Stimulated activated CD8-positive, alpha-beta memory T cell treated with anti-CD3 and anti-CD28 coated beads, Interleukin-7, amount 100 ng/mL, for 24 hours (primary cell): ENCODE measurements at places on chromosomes 4 and X.

- no peak for DNase-seq
Measured at GRCh38 chr4:80207664-80208063, 10.4 kb downstream of the PRDM8 start.

DNA sequence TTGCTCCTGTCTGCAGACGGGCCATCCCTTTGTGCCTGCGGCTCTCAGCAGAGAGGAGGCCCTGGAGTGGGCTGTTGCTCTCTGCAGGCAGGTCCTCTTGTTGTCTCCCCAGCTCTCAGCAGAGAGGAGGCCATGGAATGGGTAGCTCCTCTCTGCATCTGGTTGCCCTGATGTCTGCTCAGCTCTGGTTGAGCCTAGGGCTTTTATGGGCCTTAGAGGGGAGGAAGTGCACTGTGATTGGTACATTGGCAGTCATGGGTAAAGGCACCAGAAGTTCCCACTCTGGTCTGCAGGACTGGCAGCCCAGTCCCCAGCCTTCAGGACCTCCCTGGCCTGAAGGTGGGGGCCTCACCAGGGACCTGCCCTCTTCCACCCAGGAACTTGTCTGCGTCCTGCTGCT lies 21.5 kb downstream of the SPON2 start:
- DNase-seq = no peak

DNA sequence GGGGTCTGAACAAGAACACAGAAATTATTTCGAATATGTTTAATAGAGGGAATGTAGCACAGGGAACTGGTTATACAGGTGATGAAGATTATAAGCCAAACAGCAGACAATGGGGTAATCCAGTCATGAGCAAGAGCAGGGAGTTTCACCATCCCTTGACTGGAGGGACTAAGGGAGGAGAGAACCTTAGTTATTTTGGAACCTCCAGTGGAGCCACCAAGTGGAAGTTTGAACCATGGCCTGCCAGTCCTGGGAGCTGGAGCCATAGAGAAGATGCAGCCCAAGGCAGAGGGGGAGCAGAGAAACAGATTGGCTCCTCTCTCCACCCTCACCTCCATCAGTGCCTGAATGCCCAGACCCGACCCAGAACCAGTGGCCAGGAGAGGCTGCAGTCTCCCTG lies 264.6 kb upstream of the RASGEF1B start:
- no peak for DNase-seq

DNA sequence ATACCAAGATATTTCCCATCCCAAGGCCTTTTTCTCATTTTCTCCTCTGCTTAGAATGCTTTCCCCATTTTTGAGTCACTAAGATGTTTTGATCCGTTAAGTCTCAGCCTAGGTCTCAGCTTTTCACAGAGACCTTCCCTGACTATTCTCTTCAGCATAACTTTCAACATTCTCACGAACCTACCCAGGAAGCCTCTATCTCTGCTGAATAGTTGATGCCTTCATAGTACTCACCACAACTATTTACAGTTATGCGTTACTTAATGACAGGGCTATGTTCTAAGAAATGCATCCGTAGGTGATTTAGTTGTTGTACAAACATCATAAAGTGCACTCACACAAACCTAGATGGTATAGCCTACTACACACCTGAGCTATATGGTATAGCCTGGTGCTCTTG lies 64.5 kb downstream of the ARL9 start:
- no peak for DNase-seq

- no peak for DNase-seq
Measured at GRCh38 chr4:10111067-10111801, 5.4 kb downstream of the WDR1 start.

DNA sequence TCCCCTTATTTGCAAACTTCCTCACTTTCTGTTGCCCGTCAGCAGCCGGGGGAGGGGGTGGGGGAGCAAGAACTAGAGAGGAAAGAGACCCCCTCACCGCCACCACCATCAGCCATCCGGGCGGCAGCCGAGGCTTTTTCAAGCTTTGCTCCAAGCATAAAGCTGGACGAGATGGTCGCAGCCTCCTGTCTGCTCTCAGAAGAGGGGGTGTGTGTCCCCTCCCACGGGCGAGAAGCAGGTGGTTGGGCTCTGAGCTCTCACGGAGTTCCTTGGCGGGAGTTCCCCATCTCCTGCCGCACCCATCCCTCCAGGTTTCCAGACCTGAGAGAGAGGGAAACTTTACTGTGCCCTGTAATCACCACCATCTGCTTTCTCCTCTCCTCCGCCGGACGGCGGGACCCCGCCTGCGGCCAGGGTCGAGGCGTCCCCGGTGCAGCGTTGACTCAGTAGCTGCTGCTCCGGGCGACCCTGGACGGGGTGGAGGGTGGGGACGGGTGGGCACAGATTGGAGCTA lies 4.7 kb upstream of the ARX start:
- no peak for DNase-seq

DNA sequence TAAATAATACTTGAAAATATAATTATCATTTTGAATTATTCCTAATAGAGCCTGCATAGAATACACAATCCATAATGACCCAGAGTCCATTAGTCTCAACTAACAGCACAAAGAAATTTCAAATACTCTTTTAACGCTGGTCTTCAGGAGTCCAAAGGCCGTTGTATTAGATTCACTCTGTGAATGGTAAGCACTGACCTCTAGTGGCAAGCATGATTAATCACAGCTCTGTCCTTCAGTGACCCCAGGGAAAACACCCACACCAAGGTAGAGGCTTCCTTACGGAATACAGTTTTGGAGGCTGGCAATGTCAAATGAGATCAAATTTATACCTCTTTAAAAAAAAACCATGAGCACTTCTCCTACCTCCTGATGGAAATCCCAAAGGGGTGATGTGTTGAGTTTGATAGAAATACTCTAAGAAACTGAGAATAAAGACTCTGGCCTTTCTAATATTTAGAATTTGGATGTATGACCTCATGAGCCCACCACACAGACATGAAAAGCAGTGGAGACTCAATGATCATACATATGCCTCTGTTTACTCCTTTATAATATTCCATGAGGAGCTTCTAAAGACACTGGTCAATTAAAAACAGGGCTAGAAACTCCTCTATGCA lies 147.2 kb upstream of the DKK2 start:
- DNase-seq = no peak

DNA sequence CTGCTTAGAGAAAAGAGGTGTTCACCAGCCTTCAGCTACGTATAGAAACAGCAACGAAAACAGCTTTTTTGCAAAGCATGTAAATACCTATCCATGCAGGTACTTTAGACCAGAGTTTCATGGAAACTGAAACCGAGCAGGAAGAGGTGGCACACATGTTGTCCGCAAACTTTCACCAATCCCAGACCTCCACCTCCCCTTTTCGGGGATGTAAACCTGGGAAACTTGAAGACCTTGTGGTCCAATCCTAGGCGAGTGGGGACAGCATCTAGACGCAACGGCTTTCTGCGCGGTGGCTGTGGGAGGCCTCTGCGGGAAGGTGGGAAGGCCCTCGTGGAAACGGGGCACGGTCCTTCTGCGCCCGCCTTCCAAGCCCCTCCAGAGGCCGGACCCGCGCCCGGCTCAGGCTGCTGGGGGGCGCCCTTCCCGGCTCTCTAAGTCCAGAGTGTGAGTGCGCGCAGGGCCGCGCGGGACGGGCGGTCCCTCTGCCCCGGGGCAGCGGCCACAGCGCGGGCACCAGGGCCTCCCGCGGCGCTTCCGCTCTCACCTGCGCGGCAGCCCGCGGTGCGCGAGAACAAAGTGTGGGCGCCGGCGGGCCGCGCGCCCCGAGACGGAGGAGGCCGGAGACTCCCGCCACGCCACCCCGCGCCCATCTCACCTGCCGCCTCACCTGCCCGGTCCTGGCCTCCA lies 830 bp upstream of the SHROOM2 start:
- no peak for DNase-seq

GRCh38 chr4:7124689-7125442 lies 57.0 kb upstream of the GRPEL1 start:
- no peak for DNase-seq

DNA sequence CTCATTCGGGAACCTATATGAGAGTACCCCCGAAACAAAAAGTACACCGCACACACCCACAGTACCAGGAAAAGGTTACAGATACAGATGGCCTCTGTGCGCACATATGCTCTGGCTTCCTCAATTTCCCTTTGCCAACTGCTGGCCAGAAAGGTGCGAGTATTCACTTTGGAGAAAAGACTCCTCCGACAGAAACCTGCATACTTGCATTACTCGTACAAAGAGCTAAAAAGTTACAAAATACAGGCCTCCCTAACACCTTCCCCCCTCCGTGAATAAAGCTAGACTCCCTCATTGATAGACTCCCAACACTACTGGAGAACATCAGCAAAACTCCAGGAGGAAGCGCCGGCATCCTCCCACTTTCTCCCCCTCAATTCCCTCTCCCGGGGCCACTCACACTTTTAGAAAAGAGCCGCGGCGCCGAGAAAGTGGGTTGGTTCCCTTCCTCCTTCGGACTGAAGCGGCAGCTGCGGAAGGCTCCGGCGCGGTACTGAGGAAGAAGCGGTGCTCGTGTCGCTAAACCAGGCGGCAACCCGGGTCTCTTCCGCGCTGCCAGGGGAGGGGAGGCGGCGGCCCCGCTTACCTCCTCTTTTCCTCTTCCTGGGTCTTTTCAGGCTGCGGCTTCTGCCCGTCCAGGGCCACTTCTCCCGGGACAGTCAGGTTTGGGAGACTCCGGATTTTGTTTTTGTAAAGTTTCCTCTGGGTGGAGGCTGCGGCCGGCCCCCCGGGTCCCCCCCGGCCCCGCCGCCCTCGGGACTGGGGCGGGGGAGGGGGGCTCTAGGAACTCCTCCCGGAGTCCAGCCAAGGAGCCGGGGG lies 1.1 kb downstream of the FBXW7 start:
- no peak for DNase-seq

DNA sequence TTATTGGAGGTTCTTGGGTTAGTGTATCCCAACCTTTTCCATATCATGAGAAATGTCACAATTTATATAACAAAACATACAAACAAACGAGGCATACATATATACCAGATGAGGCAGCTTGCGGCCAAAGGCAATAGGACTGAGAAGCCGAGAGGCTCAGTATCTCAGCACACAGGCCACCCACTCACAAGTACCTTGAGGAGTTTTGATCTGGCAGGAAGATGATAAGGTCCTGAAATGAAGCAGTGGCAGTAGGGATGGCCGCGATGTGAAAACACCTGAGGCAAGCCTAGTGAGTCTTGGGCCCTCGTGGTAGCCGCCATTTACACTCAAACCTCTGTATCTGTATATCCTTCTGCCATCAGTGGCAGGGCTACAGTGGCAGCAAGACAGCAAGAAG lies 55.3 kb upstream of the PRPS1 start:
- DNase-seq = no peak

DNA sequence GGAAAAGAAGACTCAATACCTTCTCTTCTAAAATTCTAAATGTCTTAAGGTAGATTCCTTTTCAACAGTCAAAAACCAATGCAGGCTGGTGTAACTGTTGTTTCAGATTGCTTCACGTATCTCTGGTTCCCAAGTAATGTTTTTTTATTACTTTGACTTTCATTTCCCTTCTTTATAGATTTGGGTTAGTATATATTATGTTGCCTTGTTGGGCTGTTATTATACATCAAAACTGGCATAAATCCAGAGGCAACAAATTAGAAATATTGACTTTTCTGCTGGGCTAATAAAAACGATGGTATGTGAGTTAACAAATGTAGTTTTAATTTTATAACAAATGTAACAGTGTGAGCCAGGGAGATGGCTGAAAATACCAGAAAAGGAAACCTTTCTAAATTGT lies 444.7 kb upstream of the TENM3 start:
- DNase-seq = no peak

DNA sequence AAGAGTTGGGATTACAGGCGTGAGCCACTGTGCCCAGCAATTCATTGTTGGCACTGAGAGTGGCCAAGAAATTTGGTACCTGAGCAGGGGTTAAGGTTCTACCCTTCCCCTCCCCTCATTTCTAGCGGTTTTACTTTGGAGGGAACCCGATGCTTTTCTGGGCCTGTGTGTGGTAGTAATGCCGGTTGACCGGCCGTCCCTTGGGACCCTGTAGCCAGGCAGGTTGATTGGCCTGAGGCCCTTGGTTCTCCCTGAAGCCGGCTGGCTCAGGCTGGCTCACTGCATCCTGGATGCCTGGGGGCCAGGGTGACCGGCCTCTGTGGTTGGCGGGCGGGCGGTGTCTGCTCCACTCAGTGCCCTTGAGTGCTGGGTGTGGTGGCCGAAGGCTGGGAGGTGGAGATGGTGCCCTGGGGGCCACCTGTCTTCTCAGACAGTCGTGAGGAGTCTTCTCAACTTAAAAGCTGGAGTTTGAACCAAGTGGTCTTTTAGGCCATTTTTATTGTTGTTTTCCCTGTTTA lies 45.6 kb downstream of the RGS12 start:
- no peak for DNase-seq

DNA sequence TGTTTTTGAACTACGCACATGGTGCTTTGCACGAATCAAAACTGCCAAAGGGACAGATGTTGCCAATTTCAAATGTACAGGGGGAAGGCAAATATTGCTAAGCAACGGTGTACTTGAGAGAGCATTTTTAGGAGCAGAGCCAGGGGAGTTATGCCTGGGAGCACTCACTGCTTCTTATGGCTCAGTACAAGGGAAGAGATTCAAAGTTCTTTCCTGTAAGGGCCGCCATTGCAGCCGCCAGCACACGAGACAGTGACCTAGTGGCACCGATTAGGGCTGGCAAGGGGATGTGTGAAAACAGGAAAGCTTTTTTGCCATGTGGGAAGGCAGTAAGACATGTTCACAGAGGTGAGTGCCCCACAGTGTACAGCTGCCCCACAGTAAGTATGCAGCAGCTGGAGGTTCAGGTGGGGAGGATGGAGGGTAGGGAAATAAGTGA lies 133.8 kb downstream of the AFF1 start:
- no peak for DNase-seq

DNA sequence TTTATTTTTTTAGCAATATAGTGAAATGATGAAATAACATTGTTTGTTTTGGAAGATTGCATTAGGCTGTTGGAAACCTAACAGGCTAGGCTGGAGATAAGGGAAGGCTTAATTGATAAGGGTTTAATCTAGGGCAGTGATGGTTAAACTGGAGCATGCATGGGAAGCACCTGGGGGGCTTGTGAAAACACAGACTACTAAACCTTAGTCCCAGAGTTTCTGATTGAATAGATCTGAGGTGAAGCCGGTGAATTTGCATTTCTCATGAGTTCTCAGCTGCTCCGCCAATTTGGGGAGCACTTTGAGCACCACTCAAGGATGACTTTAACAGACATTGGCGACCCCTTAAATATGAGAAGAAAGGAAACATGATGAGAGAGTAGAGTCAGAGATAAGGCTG lies 11.5 kb downstream of the STK26 start:
- no peak for DNase-seq

DNA sequence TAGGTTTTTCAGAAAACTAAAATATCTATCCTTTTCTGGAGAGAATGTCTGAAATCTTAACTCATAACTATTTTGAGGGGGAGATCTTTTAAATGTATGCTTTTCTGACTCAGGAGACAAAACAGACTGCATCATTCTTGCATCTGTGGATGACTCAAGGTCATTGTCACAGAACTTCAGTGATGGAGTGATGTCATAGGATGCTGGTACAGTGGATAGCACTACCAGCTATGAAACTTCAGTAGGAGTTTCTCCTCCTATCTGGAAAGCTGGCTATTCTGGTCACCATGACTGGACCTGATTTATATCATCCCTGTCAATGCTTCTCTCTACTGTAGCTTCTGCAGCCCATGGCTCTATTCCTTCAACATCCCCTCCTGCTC lies 50.3 kb downstream of the PARM1 start:
- DNase-seq = no peak
